ENCODE measurements at places on chromosomes 12 and 14. TPM values are rescaled to one million over a fixed set of nuclear protein-coding genes. Genes with fewer than 3 reads are reported as not detected.

ACSM4 gene
- not detected for total RNA-seq

CNTN1 gene
- total RNA-seq = 0.65 TPM

KLRK1 gene
- total RNA-seq = not detected

PPP4R4 gene
- total RNA-seq = 1.7 TPM

IFI27 gene
- 16.4 TPM for total RNA-seq

GDF3 gene
- total RNA-seq = not detected

FOXG1 gene
- under 0.01 TPM for total RNA-seq

NGB gene
- not detected for total RNA-seq

SMIM41 gene
- 9.8 TPM for total RNA-seq

CISTR gene
- not detected for total RNA-seq

RIMBP2 gene
- total RNA-seq = 0.18 TPM

NTS gene
- total RNA-seq = 6.0 TPM

PTGES3 gene
- 33.1 TPM for total RNA-seq

DPF3 gene
- total RNA-seq = 2.4 TPM

SALL2 gene
- 1.7 TPM for total RNA-seq

LRRIQ1 gene
- 0.14 TPM for total RNA-seq

IRAK3 gene
- total RNA-seq = 8.1 TPM

MYL6B gene
- 94.5 TPM for total RNA-seq

BTG1 gene
- total RNA-seq = 7.1 TPM

SLC38A2 gene
- 748 TPM for total RNA-seq

TSPAN19 gene
- not detected for total RNA-seq
